Vein endothelial cell (primary cell): ENCODE measurements at places on chromosomes 3 and 15. TPM values are rescaled to one million over a fixed set of nuclear protein-coding genes. Genes with fewer than 3 reads are reported as not detected.

SLC28A1 gene
- total RNA-seq, result not detected in 2 replicates

CLDN16 gene
- under 0.01 TPM in 2 replicates for total RNA-seq

IMPG2 gene
- 0.67 and 0.98 TPM in 2 replicates for total RNA-seq

SOX2 gene
- not detected in 2 replicates for total RNA-seq

PRSS50 gene
- total RNA-seq, result not detected in 2 replicates

TMC3 gene
- total RNA-seq, result not detected in 2 replicates

MEX3B gene
- total RNA-seq, result 13.1 and 16.3 TPM in 2 replicates

LMCD1 gene
- total RNA-seq, result 25.2 and 25.8 TPM in 2 replicates

EPB42 gene
- not detected in 2 replicates for total RNA-seq

RPL15 gene
- total RNA-seq, result 2,471 and 3,349 TPM in 2 replicates

C3orf22 gene
- total RNA-seq, result not detected in 2 replicates

GNL3 gene
- 165 and 174 TPM in 2 replicates for total RNA-seq

MED12L gene
- total RNA-seq, result 0.65 and 0.67 TPM in 2 replicates

P2RY13 gene
- not detected in 2 replicates for total RNA-seq

BCHE gene
- 3.8 and 11.1 TPM in 2 replicates for total RNA-seq

GOLGA6D gene
- total RNA-seq, result not detected in 2 replicates

ARNT2 gene
- under 0.01 and 0.76 TPM in 2 replicates for total RNA-seq
